Stimulated activated CD8-positive, alpha-beta memory T cell treated with anti-CD3 and anti-CD28 coated beads, Interleukin-15, amount 100 ng/mL, for 1 hour (primary cell): ENCODE measurements at places on chromosomes 1 and 21.

DNA sequence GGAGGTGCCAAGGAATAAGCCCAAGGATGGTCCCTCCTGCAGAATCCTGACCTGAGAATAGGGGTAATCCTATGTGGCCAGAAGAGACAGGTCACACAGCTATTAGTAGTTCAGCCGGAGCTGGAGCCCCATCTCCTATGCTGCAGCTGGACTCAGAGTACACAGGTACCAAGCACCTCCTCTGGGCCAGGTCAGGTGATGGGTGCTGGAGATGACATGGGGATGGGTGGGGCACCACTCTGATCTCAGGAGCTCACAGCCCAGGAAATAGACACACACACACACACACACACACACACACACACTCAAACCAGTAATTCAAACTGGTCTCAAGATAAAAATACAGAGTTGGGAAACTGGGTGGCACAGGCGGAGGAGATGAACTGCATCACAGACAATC lies 54.2 kb upstream of the SSBP3 start:
- DNase-seq: no peak

DNA sequence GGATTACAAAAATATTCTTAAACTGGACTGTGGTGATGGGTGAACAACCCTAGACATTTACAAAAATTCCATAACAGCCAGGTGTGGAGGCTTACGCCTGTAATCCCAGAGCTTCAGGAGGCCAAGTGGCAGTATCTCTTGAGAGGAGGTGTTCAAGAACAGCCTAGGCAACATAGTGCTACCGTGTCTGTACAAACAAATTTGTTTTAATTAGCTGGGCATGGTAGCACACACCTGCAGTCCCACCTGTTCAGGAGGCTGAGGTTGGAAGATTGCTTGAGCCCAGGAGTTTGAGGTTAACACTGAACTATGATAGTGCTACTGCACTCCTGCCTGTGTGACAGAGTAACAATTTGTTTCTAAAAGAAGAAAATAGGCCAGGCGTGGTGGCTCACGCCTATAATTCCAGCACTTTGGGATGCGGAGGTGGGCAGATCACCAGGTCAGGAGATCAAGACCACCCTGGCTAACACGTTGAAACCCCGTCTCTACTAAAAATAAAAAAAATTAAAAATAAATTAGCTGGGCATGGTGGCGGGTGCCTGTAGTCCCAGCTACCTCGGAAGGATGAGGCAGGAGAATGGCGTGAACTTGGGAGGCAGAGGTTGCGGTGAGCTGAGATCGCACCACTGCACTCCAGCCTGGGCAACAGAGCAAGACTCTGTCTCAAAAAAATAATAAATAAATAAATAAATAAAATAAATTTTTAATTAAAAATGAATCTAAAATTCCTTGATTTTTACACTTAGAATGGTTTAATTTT lies 37.1 kb downstream of the ARID4B start:
- no peak for DNase-seq

GRCh38 chr1:100397681-100398080 lies 45.4 kb downstream of the CDC14A start:
- no peak for DNase-seq

GRCh38 chr1:3304246-3304645 lies 150.2 kb upstream of the ARHGEF16 start:
- no peak for DNase-seq

GRCh38 chr1:85322655-85323054 lies 46.2 kb upstream of the BCL10 start:
- no peak for DNase-seq

- no peak for DNase-seq
Measured at GRCh38 chr21:17679002-17679600, 66.4 kb upstream of the BTG3 start.

- DNase-seq: no peak
Measured at GRCh38 chr1:33394770-33395169, 36.1 kb downstream of the PHC2 start.

- DNase-seq: no peak
Measured at GRCh38 chr1:44946725-44947062, 39.7 kb downstream of the EIF2B3 start.

GRCh38 chr1:36224537-36225282 lies 467 bp downstream of the THRAP3 start:
- peak; percentile 53 for DNase-seq

DNA sequence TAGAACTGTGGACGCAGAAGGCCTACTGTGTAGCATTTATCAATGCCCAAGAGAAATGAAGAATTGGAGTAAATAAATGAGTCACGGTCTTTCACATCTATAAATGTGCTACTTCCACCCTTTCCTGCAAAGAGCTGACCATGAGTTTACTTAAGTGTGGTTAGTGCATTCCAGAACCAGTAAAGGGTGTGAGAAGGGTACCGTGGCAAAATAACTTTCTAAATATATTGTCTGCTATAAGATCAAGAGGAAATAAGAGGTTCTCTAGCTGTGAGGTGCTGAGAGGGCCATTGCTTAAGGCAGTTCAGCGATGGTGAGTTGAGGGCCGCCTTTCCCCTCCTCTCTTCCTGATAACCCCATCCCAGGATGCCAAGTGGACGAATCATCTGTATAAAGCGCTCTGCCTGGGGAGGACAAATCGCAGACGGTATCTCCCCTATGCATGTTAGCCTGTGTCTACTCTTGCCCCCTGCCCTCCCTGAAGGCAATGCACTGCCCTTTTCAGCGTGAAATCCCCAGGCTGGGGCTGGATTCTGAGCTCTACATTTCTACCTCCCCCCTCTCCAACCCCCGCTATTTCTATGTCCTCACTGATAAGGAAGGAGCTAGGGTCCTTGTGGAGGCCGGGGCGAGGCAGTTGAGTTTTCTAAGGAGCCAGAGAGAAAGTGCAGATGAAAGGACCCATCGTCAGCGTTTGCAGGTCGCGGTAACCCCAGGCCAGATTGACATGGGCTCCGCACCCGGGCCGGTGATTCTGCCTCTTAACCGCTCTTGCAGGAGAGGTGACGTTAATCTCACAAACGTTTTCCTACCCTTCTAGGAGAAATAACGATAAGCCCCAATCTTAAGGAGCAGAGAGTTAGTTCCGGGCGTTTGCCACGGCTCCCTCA lies 1.5 kb upstream of the NCAM2 start:
- no peak for DNase-seq

- no peak for DNase-seq
Measured at GRCh38 chr21:27248814-27249213, 281.9 kb upstream of the ADAMTS5 start.

DNA sequence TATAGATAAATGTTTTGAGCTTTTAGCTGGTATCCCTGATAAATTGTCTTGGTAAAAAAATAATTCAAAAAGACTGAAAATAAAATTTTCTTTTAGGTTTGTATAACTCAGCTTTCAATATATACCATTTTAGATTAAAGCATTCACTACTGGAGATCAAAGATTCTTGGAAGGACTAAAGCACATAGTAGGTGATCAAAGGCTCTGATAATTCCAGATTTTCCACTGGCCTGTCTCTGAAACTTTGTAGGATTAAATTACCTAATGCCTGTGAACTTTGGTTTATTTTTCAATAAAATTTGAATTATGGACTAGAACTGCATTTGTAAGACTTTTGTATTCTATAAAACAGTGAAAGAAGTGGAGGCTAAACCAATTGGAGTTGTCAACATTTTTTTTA lies 1.2 kb upstream of the RGS18 start:
- DNase-seq: no peak

DNA sequence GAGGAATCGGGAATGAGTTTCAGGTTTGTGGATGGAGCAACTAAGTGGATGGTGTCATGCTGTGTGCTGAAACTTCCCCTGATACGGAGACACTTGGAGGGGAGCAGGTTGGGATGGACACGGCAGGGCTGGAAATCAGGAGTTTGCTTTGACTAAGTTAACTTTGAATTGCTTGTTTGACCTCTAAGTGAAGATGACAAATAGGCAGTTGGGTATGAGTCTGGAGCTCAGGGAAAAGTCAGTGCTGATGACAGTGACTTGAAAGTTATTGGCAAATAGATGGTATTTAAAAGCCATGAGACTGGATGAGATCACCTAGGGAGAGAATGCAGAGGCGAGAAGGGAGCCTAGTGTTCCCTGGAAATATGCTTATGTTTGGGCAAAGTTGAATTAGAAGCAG lies 12.8 kb upstream of the ZSCAN20 start:
- DNase-seq: no peak

DNA sequence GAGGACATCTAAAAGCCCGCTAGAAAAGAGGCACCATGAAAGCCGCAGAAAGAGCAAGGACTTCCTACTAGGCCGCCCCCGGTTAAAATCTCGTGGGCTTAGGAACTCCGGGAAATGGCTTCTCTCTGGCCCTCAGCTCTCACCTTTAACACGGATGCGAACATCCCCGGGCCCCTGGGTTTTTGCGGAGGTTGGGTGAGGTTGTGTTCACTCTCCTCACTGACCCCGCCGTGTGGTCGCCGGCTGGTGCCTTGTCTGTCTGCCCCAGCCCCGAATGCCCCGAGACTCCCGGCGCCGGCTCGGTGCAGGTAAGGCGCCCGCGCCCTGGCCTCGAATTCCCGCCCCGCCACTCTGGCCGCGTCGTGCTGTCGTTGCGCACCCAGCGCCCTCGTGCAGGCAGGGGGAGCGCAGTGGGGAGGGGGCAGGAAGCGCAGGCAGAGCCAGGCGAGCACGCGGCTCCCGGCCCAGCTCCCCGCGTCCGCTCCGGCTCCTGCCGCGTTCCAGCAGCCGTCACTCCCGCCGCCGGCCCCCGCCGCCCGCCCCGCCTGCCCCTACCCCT lies at the start of gene SHISAL2A:
Gene SHISAL2A, plus strand, starts transcription at position 437 of the 559 bp plus-strand sequence. CDS start 326 bp downstream, outside the sequence.
- DNase-seq: no peak

DNA sequence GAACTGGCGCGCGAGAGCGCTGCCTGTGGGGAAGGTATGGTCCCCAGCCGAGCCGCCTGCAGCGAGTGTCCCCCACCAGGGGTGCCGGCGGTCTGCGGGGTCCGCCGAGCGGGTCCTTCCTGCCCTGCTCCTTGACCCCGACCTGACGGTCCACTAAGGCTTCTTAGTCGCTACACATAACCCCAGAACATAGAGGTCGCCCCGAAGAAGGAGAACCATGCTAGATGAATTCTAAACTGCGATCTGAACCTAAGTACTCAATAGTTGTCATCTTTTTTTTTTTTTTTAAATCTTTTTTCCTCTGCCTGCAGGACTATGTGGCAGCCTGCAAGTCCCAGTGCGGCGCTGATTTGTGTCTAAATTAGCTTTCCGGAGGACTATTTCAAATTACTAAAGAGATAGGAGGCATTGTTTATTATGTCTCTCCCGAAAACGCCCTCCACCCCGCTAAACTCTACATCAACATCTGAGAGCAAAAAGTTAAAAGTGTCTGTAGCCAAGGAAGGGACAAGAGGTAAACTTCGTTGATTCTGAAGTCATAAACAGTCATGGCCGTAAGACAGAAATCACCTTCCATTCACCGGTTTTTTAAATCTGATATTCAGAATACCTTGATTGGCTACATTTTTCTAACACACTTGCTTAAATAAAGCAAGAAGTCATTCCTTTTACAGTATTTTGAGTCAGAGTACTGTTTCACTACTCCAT lies 476 bp downstream of the AXDND1 start:
- no peak for DNase-seq

DNA sequence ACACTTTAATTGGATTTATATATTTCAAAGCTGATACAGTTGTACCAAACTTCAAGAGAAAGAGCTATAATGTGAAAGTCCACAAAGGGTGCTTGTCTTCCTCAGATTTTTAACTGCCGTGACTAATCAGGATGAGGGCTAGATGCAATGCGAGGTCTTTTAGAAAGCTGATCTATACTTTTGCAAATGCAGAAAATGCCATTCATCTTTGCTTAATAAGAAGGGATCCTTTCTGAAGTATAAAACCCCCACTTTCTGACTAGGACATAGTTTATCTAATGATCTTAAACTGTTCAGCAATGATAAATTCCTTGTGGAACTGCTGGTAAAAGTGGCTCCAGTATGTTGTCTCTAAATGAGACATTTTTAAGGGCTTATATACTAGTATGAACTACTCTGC lies 102.7 kb upstream of the NGF start:
- no peak for DNase-seq

- DNase-seq: no peak
Measured at GRCh38 chr1:183150445-183150844, 35.6 kb upstream of the LAMC2 start.

DNA sequence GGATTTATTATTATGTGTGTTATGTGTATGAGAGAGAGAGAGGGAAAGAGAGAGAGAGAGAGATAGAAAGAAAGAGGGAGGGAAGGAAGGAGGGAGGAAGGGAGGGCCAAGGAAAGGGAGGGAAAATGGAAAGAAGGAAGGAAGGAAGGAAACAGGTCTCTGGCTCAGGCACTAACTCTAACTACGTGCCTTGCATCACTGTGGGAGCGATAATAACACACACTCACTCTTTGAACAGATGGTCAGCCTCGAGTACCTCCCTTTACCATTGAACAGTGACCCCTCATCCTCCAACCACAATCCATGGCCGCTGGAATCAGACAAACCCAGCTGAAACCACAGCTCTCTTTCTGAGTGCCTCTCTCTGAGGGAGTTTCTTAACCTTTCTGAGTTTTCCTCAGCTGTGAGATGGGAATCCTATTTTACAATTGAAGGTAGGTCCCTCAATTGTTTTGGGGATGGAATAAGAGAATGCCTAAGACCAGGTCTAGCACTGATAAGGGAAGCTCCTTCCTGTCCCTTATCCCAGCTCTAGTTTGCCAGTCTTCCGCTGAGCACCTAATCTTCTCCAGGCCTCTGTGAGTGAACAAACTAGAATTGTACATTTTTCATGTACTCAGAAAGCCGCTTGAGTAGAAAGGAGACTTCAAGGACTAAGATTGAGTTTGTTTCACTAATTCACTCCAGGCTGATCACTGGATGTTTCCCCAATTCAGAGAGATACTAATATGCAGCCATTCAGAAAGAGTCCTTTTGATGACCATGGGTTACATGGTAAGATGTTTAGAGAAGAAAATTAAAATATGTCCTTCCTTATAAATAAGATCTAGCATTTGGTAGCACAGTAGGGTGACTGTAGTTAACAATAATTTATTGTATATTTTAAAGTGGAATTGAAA lies 62.8 kb downstream of the IRF2BP2 start:
- no peak for DNase-seq

DNA sequence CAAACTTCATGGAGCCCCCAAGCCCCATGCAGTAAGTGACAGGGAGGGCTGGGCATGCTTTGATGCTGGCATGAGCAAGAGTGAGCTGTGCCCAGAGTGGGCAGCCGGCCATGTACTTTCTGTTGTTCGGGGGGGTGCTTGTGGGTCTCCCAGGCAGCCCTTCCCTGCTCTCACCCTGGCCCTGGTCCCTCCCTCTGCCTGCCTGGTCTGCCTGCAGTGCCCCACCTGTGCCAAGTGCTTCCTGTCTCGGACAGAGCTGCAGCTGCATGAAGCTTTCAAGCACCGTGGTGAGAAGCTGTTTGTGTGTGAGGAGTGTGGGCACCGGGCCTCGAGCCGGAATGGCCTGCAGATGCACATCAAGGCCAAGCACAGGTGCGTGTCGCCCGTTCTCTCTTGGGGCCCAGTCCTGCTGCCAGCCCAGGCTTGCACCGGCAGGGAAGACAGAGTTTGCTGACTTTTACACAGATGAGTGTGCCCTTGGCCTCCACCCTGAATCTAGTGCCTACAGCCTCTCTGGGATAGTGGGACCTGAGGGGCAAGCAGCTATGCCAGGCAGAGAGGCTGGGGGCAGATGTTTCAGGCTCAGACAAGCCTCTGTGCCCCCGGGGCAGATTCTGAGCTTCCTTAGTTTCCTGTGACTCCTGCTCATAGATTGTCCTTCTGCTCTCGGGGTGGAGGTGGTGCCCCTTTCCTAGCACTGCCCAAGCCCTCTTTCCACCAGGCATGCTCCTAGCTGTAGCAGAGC lies 7.6 kb downstream of the ZBTB48 start:
- no peak for DNase-seq
